Smooth muscle cell of the brain vasculature (primary cell): ENCODE measurements at places on chromosomes 13 and 19.

DNA sequence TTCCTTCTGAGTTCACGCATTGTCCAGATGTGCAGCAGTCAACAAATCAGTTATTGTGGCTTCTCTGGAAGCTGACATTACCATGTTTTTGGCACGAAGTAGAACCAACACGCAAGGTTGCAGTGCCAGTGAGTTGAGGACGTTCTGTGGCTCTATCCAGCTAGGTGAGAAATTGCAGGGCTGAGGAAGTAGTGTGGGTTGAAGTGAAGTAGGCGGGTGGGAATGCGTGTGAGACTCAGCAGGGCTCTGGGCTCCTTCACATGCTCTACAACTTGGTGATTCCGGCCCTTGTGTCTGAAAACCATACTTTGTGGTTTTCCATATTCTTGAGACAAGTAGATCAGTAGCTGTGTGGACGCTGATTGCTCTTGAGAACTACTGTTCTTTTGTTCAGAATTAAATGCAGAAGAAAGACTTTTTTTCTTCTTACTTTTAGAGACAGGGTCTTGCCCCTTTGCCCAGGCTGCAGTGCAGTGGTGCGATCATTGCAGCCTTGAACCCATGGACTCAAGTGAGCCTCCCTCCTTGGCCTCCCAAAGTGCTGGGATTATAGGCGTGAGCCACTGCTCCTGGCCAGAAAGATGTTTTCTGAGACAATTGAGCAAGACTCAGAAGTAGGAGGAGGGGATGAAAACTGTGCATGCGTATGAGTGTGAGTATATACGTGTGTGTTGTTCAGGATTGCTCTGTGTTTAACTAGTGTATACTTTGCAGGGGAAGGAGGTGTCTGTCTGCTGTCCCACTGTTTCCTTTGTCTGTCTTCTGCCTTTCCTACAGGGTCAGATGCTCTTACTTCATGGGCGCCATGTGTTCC is 46.2 kb downstream of the GATAD2A start:
- no peak for DNase-seq

DNA sequence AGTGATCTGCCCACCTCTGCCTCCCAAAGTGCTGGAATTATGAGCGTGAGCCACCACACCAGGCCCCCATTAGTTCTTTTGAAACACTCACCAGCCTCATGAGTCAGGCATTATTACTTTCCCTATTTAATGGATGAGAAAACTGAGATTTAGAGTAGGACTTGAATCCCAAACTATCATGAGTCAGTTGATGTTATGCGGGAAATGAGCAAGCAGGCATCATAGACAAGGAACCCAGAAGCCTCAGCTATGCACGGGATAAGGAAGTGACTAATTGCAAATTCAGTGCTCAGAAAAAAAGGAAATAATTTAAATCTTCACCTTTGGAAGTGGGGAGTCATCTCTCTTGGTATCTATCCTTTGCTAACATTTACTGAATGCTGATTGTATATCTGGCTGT is 217.5 kb downstream of the ABCC4 start:
- DNase-seq, result no peak

- no peak for DNase-seq
Measured at GRCh38 chr13:86882835-86883234, 788.3 kb upstream of the SLITRK5 start.

- DNase-seq, result no peak
Measured at GRCh38 chr13:94494026-94494425, 14.5 kb upstream of the DCT start.

DNA sequence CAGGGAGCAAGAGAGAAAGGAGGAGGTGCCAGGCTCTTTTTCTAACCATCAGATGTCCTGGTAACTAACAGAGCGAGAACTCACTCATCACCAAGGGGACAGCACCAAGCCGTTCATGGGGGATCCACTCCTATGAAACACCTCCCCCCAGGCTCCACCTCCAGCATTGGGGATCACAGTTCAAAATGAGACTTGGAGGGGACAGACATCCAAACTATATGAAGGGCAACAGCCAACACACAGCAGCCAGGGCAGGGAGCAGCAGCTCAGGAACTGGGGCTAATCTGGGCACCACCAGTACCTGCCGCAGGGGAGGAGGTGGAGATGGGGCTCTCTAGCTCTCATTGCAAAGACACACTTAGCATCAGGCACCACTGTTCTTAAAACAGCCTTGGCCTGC is 34.3 kb upstream of the VSTM2B start:
- no peak for DNase-seq

DNA sequence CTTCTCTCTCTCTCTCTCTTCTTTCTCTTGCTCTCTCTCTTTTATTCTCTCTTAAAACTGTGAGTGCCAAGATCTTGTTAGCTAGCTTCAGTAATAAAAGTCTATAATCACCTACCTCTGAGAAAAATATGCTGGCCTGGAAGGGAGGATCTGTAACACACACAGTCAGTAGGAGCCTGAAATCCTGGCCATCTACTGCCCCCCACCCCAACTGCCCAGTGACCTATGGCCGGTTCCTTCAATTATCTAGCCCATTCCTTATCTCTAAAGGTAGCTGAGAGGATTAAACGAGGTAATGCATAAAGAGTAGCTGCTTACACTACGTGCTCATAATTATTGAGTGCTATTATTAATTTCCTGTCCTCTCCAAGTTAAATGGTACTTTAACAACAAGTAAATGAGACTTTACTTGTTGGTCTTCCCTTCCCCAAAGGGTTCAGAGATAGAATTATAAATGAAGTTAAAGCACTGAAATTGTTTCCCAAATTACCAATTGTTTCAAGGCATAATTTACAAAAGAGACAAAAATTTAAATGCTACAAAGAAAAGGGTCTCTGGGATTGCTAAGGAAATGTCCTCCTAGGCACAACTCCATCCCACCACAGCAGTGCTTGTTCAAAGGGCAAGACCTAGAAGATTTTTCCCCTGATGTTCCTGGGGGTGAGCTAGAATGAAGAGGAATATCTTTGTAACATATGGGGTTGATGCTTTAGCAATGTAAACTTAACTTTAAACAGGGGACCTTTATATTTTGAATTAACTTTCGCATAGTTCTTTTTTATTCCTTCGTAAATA is 1.8 kb downstream of the LCP1 start:
- DNase-seq, result no peak
